ENCODE measurements at places on chromosomes 12 and 14.

- no peak for DNase-seq
Observed at GRCh38 chr12:43921666-43922337, 85.9 kb downstream of the TMEM117 start.

- no peak for DNase-seq
Observed at GRCh38 chr12:123490089-123490488, 32.1 kb downstream of the SNRNP35 start.

- no peak for DNase-seq
Observed at GRCh38 chr14:69357544-69358200, 40.4 kb downstream of the ERH start.

- no peak for DNase-seq
Observed at GRCh38 chr12:12941450-12942350, 10.3 kb downstream of the GPRC5D start.

DNA sequence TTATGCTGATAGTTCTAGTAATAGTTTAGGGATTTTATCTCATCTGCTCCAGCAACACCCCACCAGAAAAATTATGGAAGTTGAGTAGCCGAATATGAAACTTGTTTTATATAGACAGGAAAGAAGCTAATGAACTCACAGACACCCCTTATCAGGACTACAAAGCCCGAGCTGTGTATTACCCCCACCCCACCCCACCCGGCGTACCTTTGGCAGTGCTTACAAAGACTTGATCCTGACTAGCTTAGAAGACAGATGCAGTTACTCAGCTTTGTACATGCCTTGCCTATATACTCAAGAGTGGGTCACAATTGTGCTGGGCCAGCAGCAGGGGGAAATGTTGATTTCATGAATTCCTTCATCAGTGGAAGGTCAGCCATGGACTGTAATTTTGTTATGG is 22.4 kb downstream of the PROX2 start:
- no peak for DNase-seq

DNA sequence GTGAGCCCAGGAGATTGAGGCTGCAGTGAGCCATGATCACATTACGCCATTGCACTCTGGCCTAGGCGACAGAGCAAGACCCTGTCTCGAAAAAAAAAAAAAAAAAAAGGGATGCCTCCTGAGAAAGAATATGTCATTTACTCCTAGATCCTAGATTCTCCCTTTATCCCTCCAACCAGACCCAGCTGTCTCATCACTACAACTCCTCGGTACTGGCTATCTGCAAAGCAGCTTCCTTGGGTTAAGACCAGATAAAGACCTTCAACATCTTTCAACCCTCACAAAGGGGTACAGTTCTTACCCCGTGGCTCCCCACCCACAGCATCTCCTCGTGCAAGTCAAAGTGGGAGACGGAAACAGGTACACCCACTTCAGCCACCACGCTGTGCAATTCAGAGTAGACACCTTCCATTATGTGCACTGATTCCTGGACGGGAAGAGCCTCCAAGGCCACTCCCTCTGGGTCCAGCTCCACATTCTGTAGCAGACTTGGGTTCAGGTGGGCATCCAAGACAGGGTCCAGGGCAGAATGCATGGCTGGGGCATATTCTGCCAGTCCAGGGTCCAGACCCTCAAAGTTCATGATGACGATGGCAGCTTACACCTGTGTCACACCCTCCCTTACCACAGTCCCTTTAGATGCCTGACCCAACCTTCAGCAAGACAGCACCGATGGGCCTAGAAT is 1.1 kb downstream of the PAN2 start:
- DNase-seq, result no peak

DNA sequence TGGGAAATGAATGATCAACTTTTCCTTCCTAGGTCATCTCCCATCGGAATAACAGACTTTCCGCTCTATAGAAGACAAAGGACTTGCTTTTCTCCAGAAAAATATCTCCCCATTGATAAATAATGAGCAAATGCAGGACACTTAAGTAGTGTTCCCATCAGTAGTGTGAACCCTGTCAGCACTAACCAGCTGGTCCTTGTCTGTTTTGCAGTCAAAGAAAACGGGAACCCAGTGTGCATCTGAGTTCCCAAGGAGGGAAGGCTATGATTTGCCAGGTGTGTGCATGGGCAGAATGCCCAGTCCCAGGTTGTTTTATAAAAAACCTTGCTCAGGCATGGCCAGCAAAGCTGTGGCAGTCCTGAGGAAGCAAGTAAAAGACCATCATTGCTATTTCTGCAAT is 256.5 kb upstream of the HMGA2 start:
- no peak for DNase-seq

DNA sequence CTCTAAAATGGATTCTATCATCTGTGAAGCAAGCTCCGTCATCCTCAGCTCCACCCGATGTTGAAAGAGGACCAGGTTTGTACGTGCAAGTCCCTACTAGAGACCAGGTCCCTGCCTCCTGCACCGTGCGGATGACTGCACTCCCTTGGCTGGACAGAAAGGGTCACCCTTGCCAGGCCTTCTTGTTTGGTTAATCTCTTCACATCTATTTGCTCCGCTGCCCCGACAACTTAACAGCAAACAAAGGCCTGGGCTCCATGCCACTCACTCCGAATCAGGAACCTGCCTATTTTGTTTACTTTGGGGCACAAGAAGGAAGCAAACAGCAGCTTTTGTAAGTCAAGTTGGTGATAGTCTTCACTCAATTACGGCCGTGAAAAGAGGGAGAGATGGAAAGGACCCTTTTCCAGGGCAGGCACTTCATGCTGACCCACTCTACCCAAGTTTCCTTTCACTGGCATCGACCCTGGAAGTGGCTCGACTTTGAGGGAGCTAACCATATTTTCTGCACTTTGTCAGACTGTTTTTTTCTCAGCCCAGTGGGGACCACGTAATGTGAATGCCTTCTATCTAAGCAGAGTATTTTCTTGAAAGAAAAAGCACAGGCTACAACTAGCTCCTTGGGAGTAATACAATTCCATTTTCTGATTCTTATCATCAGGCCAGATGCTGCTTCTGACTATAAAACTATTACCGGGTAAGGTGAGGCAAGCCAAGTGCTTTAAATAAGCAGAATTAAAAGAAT is 202.6 kb downstream of the FOXN3 start:
- DNase-seq, result no peak

DNA sequence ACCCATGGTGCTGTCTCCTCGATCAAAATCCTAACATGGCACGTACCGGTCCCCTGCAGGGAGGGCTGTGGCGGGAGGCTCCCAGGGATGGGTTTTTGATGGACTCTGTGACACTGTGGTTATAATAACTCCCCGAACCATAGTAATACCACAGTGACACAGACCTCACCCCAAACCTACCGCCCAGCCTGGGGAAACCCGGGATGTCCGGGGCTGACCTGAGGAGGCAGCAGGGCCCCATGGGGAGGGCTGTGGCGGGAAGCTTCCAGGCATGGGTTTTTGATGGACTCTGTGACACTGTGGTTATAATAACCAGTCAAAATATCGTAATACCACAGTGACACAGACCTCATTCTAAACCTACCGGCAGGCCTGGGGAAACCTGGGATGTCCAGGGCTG is 378.0 kb downstream of the TMEM121 start:
- DNase-seq, result no peak

DNA sequence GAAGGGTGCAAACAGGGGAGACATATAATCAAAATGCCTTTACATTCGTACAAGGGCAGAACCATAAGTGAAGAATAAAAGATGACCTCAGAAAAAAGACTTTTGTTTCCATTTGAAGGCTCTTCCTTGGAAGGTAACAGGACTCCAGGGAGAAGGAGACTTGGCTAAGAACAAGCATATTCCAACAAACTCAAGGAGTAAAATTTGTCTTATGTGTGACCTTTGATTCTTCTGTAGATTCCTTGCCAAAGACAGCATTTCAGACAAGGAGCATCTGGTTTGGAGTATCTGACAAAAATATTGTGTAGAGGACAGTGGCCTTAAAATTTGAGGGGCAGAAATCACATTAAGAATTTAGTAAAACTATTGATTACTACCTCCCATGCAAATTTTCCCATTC is 991.9 kb downstream of the FLRT2 start:
- DNase-seq, result no peak

- DNase-seq, result no peak
Observed at GRCh38 chr14:38207377-38207735, 348 bp upstream of the SSTR1 start.

DNA sequence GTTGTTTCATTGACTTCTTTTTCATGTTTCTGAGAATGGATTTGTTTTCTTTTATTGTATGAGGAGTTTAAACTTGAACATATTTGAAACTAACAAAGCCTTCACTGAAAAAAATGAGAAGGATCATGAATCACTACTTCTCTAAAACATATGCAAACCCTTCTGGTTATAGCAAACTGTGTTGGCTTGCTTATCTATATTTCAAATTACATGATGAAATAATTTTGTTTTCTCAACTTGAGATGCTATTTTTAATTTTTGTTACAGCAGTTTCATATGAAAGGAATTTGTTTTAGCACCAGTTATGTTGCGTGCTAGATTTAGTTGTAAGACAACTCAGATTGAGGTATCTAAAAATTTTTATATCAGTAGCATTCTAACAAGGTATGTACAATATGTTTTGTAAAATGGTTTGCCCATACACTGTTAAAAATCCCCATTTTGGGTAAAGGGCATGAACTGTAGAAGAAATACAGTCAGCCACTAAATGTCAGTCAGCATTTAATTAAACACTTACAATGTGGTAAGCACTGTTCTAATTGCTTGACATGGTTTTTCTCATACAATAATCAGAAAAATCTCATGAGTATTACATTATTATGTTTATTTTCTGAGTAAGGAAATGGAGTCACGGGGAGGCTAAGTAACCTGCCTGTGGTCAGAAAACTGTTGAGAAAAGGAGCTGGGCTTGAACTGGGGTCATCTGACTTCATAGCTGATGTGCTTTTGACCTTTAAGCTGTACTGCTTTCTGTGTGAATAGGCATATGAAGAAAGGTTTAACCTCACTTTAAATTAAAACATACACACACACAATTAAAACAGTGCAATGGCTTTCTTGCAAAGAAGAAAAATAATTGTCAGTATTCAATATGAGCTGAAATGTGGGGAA is 105.7 kb downstream of the PLEKHA5 start:
- no peak for DNase-seq

DNA sequence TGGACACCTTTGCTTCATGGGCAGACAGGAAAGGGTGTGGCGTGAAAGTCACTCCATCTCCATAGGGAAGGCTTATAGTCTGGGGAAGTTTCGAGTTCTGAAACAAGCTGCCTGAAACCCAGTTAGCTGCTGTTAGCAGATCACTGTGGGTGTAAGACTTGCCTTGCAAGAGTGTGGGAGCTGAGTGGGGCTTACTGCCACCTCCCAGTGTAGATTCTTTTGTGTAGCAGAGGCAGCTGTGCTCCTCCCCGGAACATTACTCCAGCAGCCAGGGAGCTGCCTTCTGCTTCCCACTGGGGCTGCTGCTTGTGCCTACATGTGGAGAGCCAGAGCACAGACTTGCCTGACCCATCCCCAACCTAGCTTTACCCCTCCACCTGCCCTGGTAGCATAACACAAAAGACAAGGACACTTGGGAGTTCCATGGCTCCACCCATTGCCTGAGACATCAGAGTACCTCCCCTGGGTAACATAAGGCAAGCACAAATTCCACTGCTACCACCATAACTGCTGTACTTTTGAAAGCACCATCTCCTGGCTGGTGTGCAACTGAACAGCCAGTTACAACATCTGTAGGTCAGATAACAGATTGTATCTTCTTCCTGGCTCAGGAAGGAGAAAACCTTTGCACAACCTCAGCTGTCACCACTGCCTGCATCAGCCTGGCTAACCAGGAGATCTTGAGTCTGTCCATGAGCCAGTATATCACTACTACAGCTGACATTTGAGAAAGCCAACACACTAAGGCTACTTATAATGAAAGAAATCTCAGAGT is 69.5 kb downstream of the ADAMTS20 start:
- no peak for DNase-seq

GRCh38 chr14:32950584-32950983 is 11.9 kb downstream of the NPAS3 start:
- no peak for DNase-seq

DNA sequence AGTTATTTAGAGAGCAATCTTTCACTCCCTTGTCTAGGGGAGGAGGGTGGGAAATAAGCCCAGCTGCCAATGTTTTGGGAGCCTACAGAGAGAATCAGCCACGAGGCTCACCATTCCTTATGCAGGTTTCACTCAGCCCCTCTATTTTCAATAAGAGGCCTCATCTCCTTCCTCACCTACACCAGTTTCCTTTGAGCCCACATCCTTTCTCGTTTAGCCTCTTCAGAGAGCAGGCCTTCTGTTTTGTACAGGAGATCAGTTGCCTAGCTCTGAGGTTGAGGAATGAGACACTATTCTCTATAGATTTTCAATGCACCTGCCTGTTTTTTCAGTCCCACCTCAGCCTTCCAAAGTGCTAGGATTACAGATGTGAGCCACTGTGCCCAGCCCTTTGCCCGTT is 17.9 kb downstream of the SNAPC1 start:
- peak; percentile 32 for DNase-seq

DNA sequence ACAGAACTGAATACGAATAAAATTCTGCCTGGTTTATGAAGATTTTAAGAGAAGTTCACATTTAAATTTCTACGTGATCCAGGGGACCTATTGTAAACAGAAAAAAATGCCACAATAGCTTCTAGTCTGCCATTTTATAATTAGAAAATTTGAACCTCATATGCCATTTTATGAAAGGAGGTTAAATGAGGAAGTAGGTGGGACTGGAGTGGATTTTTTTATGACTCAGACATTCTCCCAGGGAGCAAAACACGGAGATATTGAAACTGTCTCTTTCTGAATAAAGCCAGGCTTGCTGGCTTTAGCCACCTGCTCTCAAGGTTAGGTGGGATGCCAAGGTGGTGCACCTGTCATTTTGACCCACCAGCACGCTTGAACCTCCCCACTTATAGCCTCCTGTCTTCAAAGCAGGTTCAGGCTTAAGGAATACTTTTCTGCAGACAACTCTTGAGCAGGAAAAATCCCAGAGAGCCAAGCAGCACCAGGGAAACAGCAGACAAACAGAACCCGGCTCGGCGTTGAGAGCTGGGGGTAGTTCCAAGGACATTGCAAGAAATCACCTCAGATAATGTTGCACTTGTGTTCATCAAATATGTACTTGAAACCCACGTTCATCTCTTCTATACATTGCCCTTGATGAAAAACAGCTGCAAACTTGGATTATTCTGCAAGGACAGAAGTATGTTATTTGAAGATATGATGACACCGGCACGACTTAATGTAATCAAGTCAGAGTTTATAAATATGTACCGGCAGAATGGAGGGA is 203.7 kb downstream of the PPM1H start:
- DNase-seq, result peak; percentile 26

- DNase-seq, result no peak
Observed at GRCh38 chr14:55131370-55132137, 2.5 kb downstream of the LGALS3 start.

DNA sequence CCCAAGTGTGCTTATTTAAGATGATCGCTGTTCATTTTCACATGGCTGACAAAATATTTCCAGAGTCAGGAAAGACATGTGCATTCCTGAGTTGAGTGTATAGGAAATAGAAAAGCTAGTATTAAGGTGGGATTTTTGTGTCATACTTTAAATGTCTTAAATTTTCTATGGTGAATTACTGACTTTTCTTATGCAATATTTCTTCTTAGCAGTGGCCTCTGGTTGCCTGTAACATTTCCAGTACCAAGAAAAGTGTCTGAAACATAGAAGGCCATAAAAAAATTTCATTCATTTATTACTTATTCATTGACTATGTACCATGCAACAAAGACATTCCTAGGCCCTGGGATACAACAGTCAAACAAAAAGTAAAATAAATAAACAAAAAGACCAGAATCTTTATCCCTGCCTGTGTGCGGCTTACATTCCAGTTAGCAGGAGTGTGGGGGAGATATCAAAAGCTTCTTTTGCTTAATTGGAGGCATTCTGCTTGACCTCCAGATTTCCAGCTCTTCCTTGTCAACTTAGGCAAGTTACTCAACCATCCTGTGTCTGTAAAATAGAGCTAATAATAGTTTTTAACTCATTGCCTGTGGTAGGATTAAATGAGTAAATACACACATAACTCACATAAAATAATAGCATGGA is 216.3 kb upstream of the FLRT2 start:
- no peak for DNase-seq
